Motor neuron (in vitro differentiated cells): ENCODE measurements at places on chromosomes 16 and 17. TPM values are rescaled to one million over a fixed set of nuclear protein-coding genes. Genes with fewer than 3 reads are reported as not detected.

Gene EXOC3L1
- total RNA-seq, result 1.2 and 2.3 TPM in 2 replicates

Gene PABPN1L
- 0.23 and 0.29 TPM in 2 replicates for total RNA-seq

GRCh38 chr17:69874175-69874670 lies 200.8 kb upstream of the KCNJ16 start:
- ATAC-seq, result peak; percentile 92

Gene TUBB3
- total RNA-seq, result 345 and 492 TPM in 2 replicates

GRCh38 chr16:82313754-82314153 lies 143.7 kb upstream of the MPHOSPH6 start:
- no peak for ATAC-seq

- ATAC-seq, result peak; percentile 25
These were observed 12.7 kb downstream of the TMEM11 start for GRCh38 chr17:21201298-21201595.

DNA sequence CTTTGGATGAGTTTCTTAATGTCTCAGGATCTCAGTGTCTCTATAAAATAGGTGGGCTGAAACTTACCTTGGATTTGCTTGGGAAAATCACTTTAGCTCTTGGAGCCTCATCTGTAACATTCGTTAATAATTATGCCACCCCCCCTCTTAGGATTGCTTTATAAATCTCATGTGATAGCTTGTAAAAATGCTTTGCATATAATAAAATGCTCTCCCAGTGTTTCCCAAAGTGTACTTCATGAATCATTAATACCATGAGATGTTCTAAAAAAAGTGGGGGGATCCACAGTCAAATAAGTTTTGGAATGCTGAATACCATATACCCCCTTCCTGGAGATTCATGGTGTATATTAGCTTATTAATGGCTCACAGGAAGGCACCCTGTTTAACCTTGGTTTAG lies 5.2 kb downstream of the KRT39 start:
- ATAC-seq, result no peak

- ATAC-seq, result no peak
These were observed 30.0 kb downstream of the ANKFY1 start for GRCh38 chr17:4233668-4234258.

Gene ZPBP2
- total RNA-seq, result 0.23 TPM in 1 of 2 replicates, not detected in the other

Gene PYY
- not detected in 2 replicates for total RNA-seq

DNA sequence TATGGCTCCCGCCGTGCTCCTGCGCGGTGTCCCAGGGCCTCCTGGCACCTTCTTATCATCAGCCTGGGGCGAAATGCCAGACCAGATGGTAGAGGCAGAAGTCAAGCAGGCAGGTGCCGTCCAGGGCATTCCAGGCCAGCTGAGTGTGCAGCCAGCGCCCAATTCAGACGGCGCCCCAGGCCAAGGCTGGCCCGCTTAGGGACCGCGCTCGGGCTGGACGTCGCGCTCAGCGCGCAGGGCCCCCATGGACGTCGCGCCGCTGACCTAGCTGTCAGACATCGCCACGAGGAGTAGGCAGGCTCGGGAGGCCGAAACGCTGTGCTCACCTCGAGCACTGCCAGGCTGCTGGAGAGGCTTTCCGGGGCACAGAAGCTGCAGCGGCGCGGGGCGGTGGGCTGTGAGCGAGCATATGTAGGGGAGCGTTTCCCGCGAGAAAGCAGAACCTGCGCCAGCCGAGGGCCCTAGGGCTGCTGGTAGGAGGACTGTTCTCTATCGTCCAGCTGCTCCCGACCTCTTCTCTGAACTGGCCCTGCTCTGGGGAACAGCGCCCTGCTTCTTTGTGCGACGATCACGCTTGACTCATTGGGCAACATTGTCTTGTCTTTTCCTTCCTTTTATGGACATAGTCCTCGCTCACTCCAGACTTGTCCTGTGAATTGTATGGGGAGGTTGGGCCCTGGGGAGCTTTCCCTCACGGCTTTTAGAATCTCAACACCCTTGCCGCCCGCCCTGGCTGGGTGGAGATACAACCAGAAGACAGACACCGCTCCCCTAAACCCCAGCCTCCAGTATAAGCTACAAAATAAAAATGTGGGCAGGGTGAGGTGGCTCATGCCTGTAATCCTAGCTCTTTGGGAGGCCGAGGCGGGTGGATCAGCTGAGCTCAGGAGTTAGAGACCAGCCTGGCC lies 8.4 kb upstream of the CA4 start:
- ATAC-seq, result peak; percentile 35

Gene ABCC6
- 0.36 and 1.3 TPM in 2 replicates for total RNA-seq

GRCh38 chr17:47604598-47604927 lies 45.2 kb upstream of the KPNB1 start:
- peak; percentile 16 for ATAC-seq

DNA sequence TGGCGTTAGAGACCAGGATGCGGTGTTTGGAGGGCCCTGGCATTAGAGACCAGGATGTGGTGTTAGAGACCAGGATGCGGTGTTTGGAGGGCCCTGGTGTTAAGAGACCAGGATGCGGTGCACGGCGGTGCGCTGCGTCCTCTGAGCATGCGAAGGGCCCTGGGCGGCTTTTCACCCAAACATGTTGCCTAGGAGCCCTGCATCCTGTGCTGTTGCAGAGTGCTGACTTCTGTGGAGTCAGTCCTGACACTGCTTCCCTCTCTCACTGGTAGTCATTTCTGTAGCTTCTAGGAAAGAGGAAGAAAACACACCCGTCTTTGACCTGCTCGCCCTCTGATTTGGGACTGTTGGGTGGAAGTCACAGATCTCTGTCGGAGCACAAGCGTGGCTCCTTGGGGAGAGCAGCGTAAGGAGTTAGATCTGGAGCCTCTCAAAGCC lies 141.2 kb downstream of the LAT start:
- ATAC-seq, result no peak

- ATAC-seq, result no peak
These were observed 20.8 kb downstream of the MYO18A start for GRCh38 chr17:29159306-29159860.

Gene ZG16B
- not detected in 2 replicates for total RNA-seq
